ENCODE measurements at places on chromosomes 16 and 17.

GRCh38 chr17:34009912-34010311 lies 245.2 kb upstream of the CCL2 start:
- DNase-seq = no peak

GRCh38 chr16:13909872-13910303 lies 10.1 kb upstream of the ERCC4 start:
- peak; percentile 81 for DNase-seq

DNA sequence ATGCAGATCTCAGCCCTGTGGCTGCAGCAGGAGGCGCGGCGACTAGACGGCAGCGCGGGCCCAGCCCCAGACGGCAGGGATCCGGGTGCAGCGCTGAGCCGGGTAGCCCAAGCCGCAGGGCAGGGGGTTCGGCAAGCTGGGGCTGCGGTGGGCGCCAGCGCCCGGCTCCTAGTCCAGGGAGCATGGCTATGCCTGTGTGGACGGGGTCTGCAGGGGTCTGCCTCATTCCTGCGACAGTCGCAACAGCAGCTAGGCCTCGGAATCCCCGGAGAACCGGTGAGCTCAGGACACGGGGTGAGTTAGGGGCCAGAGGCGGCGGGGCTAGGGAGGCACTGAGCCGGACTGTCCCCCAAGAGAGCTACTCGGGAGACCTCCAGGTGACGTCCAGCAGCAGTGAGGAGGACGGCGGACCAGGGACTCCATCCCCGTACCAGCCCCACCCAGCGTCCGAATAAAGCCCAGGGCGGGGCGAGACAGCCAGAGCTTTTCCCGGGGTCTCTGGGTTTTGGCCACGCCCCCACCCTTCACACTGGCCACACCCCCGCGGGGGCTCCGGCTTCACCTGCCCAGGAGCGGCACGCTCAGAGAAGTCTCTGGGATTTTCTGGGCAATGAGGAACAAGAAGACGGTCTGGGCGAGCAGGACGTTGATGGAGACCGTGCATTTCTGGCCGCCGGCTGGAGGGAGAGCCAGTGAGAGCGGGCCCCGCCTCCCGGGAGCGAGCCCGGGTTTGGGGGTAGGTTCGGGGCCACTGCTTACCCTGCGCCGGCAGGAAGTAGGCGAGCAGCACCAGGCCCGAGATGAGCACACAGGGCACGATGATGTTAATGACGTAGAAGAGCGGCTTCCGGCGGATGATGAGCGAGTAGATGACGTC lies 1.1 kb downstream of the C17orf107 start:
- DNase-seq = no peak

DNA sequence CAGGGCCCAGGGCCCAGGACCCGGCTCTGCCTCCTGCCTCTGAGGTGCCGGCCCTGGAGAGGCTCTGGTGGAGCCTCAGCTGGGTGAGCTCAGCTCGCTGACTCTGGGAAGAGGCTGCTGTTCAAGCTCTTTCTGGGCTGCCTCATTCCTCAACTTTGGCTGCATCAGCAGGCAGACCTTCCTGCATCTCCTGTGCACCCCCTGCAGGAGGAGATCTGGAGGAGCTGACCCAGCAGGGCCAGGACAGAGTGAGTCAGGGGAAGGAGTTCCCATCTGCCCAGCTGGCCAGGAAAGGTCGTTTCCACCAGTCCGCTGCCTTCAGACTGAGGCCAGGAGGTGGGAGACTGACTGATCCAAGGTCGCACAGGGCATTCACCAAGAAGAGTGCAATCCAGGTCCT lies 10.7 kb downstream of the CRHR1 start:
- peak; percentile 8 for DNase-seq

DNA sequence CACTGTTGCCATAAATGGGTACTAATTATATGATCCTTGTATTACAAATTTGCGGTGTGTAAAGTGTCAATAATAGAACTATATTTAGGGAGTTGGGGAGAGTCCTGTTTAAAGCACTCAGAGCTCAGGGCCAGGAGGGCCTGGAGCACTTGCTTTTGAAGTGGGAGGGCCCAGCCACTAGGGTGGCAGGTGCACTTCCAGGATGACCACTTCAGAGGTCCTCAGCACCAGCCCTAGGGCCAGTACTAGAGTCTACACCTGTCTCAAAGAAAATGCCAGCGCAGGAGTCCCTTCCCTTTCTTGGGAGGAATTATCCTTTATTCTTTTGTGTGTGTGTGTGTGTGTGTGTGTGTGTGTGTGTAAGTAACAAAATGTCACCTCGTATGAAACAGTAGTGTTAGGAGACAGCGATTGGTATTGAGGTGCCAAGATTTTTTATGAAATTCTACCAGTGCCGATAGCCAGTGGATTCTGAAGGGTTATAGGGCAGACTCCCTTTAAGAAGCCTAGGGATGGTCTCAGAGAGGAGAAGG lies 31.9 kb downstream of the MYO18A start:
- no peak for DNase-seq

- DNase-seq = peak; percentile 58
Observed at GRCh38 chr17:4934173-4934979, 2.3 kb downstream of the GP1BA start.

DNA sequence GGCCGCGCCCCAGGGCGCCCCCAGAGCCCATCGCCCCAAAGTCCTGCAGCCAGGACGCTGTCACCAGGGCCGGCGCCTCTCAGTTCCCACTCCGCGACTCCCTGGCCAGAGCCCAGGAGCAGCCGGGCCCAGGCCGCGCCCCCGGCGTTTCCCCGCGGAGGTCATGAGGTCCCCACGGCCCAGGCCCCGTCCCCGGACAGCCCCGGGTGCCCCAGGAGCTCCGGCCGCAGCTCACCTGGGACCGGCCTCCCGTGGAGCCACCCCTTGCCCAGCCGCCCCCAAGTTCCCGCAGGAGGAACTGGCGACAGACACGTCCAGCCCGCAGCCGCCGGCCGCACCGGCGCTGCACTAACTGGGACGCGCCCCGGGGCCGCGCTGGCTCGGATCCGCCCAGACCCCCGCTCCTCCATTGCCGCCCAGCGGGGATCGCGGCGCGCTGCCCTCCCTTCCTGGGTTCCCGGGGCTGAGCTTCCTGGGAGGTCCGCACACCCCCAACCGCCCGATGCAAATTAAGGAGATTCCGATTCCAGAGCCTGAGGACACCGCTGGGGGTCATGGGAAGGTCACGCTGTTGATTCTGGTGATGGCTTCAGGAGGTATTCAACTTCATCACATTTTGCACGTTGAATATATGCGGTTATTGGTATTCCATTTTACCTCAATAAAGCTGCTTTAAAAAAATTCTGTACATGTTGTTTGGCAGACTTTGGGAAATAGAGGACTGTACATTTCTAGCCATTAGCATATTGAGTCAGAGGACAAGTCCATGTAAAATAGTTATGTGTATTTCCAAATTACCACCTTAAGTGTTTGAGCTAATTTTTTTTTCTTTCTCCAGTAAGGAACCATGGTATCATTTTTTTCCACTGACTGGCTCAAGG lies 9.9 kb downstream of the AHSP start:
- no peak for DNase-seq

GRCh38 chr17:46916211-46916610 lies 6.7 kb upstream of the GOSR2 start:
- peak; percentile 5 for DNase-seq

DNA sequence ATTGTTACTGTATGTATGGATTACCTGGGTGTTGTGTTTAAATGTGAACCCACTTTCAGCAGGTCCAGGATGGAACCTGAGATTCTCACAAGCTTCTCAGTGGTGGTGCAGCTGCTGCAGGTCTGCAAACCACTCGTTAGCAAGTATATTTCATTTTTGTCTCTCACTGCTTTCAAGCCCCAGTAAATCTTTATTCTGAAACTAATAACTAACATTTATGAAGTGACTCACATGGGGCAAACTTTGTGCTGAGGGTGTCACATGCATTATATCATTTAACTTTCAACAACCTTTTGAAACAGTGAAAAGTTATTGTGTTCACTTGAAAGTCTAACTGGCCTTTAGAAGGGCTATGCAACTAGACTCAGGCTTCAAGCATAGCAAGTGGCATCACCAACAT lies 98.9 kb upstream of the DYNLRB2 start:
- no peak for DNase-seq

DNA sequence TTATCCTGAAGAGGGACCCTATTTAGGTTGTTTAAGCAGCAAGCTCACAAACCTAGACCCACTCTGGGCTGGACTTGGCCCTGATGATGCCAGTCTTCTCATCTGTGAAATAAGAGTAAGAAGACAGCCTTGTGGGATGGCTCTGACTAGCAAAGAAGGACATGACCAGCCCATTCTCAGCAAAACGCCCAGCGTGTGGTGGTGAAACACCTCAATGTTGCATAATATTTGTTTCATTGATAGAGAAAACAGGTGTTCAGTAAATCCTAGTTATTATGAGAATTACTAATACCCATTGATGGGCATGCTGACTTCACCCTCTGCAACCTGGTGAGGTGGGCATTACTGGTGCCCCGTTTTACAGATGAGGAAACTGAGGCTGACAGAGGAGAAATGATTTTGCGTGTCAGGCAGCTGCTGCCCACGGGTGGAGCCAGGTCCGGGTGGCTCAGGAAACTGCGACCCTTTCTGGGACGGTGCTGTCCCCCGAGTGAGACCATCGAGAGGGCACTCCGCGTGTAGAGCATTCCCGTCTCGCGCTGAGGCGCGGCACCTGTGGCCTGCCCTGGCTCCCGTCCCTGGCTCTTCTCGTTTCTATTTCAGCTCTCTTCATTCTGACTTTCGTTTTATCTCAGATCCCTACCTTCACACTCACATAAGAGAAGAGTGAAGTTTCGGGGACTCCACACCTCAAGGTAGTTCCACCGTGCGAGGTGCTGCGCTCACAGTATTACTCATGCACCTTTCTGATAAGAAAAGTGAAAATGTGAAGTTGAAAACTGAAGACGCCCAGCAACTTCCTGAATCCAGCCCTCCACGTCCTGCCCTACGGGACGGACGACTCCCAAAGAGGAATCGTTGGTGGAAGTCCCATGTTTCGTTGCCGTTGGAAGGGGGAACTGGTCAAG lies 48.5 kb downstream of the IRF8 start:
- DNase-seq = no peak

- peak; percentile 51 for DNase-seq
Observed at GRCh38 chr16:67719778-67720144, 645 bp upstream of the GFOD2 start.

- peak; percentile 38 for DNase-seq
Observed at GRCh38 chr17:7858522-7858810, 663 bp downstream of the CYB5D1 start.

- DNase-seq = no peak
Observed at GRCh38 chr17:35584061-35584460, 3.1 kb upstream of the AP2B1 start.

DNA sequence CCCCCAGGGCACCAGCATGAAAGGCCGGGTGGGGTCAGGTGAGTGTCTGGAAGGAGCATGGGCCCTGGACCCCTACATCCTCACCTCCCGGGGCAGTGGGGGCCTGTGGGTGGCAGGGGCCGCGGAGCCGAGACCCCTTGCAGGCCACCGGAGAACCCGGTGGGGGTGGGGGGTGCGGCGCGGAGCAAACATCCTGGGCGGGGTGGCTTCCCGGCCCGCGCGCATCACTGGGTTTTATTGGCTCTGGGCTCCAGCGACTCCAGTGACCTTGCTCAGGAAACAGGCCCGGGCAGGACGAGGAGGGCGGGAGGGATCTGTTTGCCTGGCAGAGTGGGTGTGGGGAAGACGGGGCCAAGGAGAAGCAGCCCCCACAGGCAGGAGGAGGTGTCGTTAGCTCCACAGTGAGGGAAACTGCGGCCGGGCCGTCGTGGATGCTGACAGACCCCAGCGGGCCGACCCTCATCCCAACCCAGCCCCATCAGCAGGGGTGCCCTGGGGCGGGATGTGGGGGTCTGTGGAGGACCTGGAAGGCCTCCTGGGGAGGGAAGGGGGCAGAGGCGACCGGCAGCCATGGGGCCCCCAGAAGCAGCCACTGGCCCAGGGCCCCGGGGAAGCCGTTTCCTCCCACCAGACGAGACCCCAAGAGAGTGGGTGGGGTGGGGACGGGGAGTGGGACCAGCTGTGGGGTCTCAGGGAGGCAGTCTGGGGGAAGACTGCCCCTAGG lies 10.6 kb downstream of the SSTR5 start:
- no peak for DNase-seq

DNA sequence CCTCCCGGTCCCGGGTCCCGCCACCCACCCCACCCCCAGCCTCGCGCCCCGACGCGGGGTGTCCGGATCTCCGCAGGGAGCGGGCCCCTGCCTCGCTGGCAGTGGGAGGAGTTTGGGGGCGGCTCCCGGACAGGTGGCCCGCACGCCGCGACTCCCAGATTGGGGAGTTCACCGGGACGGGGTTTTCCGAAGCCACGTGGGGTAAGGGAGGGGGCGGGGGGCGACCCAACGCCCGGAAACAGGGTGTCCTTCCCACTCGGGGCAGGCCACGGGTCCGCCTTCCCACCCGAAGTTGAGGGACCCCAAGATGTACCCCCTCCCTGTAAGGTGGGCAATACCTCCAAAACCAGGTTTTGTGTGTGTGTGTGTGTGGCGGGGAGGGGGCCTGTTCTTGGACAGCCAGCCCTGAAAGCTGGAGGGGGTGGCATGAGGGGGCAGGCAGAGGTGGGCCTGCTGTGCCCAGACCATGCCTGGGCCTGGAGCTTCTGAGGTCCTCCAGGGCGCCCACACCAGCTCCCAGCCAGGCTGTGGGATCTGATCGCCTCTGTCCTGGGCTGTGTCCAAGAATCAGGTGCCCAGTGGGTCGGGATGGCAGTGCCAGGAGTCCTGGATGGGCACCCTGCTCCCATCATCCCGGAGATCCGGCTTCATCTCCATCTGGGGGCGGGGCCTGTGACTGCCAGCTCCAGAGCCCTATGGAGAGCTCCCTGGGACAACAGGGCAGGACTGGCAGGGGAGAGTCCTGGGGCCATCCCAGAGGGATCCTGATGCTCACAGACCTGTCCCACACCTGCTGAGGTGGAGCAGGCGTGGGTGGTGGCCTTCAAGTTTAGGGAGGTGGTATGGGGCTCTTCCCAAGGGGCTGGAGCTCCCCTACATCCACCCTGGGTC lies 767 bp downstream of the SYNGR2 start:
- DNase-seq = peak; percentile 39

DNA sequence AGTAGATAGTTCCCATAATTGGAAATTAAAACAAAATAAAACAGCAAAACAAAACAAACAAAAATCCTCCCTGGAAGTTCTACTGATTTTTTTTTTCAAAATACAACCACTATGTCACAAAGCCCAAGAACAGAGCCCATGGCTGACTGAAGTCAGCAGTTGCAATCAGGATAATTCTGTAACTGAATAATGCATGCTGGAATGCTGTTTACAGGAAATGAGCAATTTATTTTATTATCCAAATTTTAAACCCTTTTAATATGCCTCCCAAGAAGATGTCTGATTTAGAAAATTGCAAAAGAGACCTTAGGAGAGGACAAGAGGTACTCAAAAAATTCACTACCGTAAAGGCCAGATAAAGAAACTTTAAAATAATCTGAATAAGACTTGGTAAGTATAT lies 578.2 kb downstream of the TOX3 start:
- DNase-seq = peak; percentile 42

- DNase-seq = no peak
Observed at GRCh38 chr16:13630374-13630773, 289.6 kb upstream of the ERCC4 start.

DNA sequence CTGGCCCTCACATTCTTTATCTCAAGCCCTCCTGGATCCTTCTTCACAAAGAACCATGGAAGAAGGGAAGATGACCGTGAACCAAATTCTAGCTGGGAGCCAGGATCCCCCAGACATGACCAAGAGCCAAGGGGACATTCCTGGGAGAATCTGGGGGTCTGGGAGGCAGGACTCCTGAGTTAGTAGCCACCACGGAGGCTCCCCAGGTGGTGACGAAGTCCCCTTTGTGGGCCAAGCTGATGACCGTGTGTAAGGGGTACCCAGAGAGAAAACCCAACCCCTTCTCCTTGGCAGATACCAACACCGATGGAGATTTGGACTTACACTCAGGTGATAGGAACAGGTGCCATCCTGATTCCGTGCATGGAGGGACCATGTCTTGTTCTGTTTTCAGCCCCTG lies 6.8 kb upstream of the GFAP start:
- no peak for DNase-seq

All from LHCN-M2 (cell line).